GM10248 (cell line): ENCODE measurements at places on chromosomes 11 and 22.

GRCh38 chr11:21561581-21561980 lies 631.3 kb upstream of the ANO5 start:
- DNase-seq: no peak

GRCh38 chr11:133832991-133833897 lies 12.1 kb downstream of the SPATA19 start:
- no peak for DNase-seq

DNA sequence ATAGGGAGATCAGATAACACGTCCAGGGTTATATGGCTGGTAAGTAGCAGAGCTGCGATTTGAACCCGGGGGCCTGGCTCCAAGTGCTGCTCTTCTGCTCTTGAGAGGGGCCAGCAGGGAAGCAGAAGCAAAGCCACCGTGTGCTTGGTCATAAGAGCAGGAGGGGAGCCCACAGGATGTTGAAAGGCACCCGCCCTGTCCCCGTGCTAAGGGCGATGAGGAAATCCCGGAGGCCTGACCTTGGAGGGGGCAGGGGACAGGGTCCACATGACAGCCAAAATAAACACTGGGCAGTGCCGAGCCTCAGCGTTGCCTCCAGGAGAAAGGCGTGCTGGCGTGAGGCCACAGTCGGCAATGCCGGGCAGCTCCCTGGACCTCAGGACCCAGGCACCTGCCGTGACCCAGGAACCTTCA lies 28.8 kb downstream of the TOM1 start:
- no peak for DNase-seq

DNA sequence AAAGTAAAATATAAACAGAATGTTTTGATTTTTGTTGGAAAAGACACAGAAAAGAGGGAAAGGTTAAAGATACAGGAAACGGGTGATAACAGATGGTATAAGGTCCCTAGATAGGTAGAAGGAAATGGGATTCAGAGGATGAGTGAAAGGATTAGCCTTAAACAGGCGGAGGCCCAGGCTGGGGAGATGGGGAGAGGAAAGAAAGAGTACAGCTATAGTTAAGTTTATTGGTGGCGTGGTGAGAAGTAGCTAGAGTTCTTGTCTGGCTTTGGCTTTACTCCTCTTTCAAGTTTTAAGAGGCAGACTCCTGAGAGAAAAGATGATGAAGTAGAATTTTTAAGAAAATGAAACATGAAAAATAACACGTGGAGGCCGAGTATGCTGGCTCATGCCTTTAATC lies 13.7 kb downstream of the ZBTB44 start:
- no peak for DNase-seq

DNA sequence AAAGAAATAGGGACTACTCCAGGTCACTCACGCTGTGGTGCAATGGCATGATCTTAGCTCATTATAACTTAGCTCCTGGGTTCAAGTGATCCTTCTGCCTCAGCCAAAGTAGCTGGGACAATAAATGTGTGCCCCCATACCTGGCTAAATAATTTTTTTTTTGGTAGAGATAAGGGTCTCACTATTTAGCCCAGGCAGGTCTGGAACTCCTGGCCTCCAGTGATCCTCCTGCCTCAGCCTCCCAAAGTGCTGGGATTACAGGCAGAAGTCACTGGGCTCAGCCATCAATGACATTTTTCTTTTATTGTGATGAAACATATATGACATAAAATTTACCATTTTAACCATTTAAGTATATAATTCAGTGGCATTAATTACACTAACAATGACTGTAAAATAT lies 10.6 kb downstream of the SLC5A4 start:
- DNase-seq: no peak

DNA sequence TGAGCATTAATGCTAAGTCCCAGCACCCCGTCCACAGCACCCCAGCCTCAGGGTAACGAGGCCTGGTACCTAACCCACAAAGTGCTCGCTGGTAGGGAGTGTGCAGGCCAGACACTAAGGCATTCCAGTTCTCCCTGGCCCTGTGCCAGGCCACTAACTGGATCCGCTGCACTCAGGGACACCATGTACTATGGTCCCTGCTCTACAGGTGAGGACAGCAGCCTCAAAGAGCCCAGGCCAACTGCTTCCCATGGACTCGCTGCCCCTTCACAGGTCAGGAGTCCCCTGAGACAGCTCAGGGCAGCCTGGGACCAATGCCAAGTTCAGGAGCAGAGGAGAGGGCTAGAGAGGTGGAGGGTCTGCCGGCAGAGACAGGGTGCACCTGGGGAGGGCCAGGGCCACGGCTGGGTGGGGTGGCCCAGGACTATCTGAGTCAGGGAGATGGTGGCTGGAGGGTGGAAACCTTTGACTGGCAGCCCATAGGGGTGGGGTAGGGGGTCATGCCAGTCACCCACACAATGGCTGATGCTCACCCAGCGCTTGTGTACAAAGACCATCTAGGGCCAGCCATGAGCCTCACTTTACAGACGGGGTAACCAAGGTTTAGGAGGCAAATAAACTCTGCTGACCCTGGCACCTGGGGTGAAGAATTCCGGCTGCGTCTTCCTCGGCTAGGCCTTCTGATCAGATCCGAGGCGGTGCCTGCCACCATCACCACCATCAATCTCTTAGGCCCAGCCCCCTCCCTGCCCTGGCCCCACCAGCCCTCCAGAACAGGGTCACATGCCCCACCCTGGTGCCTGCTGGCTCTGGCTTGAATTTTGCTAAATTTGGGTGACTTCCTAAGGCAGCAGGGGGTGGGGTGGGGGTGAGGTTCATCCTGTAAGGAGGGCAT lies 5.6 kb downstream of the OSBPL5 start:
- no peak for DNase-seq

DNA sequence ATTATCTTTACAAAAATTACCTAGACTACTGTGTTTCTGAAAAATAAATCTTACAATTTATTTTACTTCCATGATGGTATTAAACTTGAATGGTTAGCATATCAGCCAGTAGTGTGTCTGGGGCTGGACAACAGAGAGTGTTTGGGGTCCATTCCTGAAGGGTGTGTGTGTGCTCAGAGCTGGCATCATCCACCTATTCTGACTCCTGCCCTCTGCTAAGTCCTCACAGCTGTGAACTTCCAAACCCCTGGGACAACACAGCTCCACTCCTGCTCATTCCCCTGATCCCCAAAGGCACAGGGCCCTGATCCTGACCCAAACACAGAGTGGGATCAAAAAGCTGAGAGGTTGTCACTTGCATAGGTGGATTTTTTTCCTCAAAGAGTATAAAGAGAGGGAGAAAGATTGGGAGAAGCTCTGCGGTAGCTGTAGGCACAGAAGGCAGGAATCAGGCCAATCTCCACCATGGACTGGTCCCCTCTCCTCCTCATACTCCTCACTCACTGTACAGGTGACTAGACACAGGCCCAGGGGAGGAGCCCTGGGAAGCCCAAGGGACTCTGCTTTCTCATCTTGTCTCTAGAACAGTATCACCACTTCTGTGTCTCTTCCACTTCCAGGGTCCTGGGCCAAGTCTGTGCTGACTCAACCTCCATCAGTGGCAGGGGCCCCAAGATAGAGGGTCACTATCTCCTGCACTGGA lies 55.7 kb upstream of the TOP3B start:
- DNase-seq: no peak

DNA sequence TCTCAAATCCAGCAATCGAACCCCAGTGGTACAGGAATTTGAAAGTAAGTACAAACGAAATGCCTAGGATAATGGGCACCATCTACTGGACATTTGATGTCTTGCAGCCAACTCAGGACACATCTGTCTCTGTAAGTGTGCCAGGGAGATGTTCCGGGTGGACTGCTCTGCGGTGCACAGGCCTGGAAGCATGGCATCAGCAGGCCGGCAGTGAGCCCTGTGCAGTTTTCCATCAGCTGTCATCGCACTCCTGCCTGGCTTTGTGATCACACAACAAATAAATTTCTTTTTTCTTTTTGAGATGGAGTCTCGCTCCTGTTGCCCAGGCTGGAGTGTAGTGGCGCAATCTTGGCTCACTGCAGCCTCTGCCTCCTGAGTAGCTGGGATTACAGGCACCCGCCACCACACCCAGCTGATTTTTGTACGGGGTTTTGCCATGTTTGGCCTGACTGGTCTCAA lies 71.0 kb downstream of the JAM3 start:
- peak; percentile 69 for DNase-seq

DNA sequence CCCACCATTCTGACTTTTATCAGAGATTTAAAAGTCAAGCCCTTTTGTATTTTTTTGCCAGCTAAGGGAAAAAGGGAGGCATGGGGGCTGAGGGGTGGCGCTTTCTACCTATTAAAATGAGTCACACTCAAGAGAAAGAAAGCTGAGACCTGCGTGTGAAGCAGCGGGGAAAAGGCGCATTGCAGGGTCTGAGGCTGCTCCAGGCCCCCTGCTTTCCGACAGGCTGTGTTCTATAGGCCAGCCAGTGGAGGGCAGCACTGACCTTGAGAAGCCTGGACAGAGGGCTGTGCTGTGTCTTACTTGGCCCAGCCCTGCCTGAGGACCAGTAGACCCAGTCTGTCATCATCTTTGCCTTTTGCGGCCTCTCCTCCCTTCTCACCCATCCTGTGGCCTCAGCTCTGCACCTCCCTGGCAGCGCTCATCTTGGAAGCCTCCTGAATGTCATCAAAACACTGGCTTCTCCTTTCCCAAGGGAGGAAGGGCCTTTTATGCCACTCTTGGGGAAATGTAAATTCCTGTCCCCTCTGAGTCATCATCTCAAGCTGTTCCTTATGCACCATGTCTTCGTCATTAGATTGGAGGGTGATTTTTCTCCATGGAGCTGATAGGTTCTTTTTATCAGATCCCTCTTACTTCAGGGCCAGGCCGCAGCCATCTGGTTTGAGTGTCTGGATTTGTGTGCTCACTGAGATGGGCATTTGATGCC lies 12.6 kb upstream of the MAPK8IP1 start:
- peak; percentile 52 for DNase-seq

DNA sequence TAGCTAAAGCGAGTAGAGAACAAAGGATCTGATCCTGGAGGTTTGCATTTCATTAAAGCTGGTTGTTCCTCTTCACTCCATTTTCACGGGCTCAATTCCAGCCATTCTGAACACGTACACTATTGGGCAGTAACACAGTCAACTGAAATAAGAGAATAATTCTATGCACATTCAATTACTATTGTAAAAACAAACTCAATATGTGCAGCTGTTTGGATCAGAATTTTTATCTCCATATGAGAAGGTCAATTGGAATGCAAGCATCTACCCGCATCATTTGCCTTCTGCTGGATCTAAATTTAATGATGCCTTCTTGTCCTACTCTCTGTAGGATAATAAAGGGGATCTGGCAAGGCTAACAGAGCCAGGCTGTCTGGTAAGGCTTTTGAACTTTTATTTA lies 562.8 kb upstream of the CCDC179 start:
- DNase-seq: no peak

DNA sequence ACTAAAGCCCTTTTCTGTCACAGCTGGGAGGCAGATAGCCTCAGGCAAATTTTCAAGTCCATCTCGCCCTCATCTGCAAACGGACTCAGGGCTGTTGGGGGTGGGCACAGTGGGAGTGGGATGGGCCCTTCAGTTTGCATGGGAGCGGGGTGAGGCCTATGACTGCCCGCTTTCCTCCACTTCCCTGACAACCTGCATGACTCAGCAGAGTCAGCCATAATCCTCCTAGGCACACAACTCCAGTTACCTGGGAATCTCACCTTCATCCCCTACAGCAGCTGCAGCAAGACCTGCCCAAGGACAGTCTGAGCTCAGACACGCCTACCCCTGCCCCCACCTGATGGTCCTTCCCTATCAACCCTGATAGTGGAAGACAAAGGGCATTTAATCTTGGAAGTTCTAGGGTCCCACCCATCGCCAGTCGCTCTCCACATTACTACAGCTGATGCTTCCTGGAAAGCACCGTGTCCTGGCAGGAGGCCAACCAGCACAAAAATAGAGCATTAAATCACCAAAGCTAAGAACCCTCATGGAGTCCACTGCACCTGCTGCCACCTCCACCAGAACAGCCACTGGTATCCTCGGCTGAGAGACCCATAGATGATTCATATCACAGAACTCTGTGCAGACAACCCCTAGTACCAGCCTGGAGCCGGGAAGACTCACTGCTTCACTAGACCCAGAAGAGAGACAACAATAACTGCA lies 319.3 kb downstream of the DCDC1 start:
- no peak for DNase-seq

GRCh38 chr11:104918113-104918824 lies 20.0 kb upstream of the CASP12 start:
- DNase-seq: no peak

- no peak for DNase-seq
Observed at GRCh38 chr11:12119502-12119901, 9.1 kb downstream of the MICAL2 start.

- DNase-seq: no peak
Observed at GRCh38 chr11:69924308-69925161, 105.3 kb upstream of the FGF3 start.

GRCh38 chr11:75424396-75424795 lies 8.6 kb downstream of the KLHL35 start:
- DNase-seq: no peak
